ENCODE measurements at places on chromosomes 13 and 19.

DNA sequence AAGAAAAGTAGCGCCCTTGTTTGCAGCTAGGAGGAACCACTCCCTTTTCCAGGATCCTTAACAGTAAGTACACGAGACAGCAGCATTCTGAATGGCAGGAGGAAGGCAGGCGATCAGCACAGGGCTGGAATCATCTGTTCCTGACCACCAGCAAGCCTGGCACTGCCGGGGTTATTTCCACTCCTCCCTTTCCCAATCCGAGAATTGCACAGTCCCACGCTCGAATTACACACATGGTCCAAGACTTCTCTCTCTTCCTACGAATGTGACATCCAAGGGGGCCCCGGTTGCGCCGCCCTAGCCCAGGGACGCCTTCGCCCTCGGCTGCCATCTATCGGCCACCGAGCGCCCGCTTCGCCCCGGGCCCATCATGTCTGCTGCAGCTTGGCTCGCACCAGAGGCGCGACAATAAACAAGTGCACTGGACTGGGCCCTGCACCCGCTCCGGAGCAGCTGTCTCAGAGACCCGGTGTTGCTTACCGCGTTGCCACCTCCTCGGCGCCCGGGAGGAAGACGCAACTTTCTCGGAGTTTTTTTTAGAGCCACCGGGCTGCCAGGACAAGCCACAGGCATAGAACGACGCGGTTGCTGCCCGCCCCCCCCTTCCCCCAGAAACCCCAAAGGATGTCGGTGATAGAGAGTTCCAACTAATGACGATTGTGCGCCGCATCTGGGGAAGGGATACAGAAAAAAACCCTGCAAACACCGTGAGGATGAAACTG, at the start of gene SLITRK5:
SLITRK5 (plus strand) TSS at position 341 of the 722 bp plus-strand sequence. CDS start 4,018 bp downstream, outside the sequence.
- peak; percentile 54 for DNase-seq

DNA sequence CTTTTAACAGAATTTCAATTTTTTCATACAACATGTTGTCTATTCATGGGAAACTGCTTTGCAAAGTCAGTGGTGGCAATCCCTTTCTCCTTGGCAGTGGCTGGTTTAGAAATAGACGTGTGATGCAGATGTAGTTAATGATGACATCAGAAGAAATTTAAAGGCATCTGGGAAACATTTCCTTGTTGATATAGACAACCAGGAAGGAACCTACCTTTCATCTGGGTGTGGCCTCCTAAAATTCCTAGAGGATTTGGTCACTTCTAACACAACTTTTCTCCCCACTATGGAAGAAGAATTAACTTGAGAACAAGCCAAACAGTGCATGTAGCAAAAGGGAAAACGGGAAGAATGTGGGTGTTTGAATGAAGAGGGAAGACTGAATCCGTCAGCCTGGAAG, 102.8 kb downstream of the EFNB2 start:
- peak; percentile 46 for DNase-seq

- peak; percentile 52 for DNase-seq
Measured at GRCh38 chr13:80755910-80756309, 415.0 kb upstream of the SPRY2 start.

- DNase-seq: no peak
Measured at GRCh38 chr19:38868551-38868950, 9.5 kb downstream of the RINL start.

DNA sequence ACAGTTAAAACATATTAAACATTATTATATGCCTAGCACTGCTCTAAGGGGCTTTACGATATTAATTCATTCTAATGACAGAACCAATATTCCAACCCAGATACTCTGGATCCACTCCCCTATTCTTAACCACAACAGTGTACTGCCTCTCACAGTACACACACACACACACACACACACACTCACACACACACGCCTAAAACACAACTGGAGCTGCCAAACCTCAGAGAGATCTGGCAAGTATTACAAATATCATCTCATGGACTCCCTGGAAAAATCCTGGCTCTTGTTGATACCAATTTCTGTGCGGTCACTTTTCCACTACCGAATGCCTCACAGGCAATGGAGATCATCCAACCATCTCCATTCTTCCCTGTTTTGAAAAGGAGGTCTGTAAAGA, 1.3 kb downstream of the ZNF780A start:
- DNase-seq: peak; percentile 7

DNA sequence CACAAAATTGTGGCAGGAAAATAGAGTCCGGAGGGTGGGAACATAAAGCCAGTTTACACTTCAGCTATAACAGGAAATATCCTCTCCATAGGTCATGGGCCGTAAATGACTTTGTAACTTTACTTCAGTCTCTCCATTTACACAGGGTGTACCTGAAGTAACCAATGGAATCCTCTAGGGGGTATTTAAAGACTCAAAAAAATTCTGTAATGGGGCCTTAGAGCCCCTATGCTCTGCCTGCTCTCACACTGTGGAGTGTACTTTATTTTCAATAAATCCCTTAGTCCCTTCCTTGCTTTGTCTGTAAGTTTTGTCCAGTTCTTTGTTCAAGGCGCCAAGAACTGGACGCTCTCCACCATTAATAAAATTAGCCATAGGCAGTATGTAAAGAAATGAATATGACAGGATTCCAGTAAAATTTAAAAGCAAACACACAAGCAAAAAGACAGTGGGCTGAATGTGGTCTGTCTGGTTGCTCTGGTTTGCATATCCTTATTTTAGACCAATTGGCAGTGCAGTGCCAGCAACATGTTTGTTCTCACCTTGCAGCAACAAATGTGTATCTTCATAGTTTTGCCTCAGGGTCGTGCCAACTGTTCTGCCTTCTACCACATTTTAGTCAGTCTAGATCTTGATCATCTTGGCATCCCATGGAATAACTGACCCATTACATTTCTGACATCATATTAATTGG, 801.5 kb upstream of the SPRY2 start:
- no peak for DNase-seq

GRCh38 chr13:52359534-52359933, 46.4 kb downstream of the THSD1 start:
- peak; percentile 81 for DNase-seq

DNA sequence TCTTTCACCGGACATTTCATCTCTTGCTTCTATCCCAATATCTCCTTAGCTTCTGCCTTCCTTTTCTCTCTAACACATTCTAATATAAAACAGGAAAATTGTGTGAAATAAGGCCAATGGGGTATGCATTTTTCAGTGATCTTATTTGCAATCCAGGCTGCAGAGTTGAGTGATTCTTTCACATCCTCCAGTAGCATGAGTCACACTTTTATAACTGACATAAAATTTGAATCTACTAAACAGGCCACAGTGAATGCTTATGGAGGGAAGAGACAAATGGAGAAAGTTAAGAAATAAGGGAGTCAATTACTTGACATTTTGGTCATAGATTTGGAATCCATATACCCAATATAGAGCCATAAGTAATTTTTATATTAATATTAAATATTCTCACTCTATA, 1037.0 kb upstream of the SPRY2 start:
- no peak for DNase-seq

DNA sequence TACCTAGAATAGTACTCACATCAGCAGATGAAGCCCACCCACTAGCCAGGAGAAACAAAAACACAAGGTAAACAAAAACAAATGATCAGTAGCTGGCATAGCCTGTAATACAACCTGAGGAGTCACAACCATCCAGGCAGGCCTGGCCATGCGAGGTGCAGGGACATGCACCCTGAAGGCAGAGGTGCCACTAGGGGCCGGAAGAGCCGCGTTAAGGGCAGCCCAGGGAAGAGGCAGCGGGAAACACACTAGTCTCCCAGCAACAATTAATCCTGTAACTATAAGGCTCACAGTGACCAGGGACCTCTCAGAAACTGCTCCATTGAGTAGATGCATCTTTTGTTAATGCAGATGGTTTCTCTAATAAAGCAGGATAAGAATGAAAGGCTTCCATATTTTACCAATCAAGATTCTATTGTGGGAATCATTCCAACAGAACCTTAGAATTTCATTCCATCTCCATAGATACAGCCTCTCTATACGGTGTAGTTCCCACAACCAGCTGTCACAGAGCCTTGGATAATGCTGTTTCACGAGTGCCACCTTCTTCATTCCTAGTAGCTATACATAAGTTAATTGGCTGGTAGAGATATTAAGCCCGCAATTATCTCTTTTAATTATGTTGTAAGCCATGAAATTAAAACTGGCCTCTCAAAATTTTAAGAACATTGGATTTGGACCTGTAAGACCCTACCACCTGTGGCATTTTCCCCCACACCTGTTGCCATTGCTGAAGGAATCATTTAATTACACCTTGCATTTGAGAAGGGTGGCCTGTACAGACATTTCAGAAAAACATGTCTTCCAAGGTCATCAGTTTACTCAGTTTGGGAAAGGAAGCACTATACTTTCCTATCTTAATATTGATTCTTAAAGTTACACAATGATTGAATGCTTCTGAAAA, 28.7 kb downstream of the ANKRD10 start:
- DNase-seq: no peak

DNA sequence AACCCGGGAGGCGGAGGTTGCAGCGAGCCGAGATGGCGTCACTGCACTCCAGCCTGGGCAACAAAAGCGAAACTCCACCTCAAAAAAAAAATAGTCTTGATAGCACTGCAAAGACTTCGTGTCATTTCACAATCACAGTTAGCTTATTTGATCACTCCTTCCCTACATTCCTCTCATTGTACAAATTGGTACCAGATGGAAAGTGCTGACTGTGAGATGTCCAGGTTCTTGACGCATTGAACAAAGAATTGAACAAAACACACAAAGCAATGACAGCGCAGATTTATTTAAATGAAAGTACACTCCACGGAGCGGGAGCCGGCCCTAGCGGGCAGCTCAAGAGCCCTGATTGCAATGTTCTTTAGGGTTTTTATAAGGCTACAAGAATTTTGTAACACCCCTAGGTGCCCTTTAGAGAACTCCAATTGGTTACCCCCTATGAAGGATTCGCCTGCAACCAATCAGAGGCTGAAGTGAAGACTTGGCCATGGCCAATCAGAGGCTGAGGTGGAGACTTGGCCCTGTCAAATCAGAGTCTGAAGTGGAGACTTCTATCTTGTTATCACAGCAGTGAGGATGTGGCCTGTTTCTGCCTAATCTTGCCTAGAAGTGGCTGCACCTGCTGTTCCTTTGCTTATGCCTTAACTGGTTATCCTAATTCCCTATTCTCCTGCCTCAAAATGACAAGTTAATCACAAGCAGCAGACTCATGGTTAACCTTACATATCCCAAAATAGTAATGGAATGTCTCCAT, 16.7 kb downstream of the ZNF556 start:
- peak; percentile 72 for DNase-seq

DNA sequence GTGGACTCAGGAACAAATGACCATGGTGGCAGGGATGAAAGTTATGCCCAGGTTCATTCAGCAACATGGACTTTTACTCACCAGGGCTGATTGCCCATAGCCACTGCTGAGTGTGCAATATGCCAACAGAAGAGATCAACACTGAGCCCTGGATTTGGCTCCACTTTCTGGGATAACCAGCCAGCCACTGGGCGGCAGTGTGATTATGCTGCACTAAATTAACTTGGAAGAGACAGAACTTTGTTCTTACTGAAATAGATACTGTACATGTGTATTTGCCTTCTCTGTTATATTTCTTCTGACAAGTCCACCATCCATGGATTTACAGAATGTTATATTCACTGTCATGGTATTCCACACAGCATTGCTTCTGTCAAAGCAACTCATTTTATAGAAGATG, 257.4 kb downstream of the TDRD3 start:
- no peak for DNase-seq

DNA sequence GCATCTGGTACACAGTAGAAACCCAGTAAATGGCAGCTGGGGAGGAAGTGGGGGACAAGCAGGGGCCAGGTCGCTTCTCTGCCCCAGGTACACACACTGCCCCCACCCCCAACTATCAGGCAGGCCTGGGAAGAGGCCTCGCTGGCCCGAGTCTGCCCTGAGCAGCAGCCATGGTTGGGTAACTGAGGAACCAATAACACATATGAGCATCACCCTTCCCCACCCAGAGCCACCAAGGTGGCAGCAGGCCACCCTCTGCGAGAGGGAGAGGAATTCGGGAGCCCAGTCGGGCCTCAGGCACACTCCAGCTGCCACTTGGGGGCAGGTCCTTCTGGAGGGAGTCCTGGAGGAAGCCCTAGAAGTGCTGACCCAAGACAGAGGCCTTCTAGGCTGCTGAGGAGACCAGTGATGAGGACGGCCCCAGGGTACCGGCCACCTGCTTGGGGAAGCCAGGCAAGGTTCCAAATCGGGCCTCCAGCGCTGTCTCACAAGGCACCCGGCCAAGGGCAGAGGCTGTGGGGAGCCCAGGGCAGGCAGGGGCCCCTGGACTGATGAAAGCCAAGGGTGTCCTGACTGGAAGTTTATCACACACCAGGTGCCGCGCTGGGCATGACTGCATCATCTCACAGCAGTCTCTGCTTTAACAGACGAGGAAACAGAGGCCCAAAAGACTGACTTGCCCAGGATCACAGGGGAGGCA, 14.0 kb upstream of the KPTN start:
- DNase-seq: no peak

DNA sequence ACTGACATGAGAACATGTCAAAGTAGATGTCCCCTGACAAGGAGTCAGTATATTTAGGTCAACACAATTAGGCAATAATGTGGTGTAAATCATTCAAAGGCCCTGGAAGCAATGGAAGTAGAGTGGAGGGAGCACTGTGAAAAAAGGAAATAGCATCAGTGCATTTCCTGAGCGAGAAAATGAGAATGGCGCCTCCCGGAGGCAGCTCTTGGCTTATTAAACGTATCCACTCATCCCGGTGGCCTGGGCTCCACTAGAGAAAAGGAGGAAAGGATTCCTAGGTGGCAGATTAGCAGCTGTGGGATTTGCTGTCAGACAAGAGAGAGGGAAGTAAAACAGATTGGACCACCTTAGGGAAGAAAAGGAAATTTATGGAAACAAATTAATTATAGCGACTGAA, 173.7 kb upstream of the TMTC4 start:
- no peak for DNase-seq

DNA sequence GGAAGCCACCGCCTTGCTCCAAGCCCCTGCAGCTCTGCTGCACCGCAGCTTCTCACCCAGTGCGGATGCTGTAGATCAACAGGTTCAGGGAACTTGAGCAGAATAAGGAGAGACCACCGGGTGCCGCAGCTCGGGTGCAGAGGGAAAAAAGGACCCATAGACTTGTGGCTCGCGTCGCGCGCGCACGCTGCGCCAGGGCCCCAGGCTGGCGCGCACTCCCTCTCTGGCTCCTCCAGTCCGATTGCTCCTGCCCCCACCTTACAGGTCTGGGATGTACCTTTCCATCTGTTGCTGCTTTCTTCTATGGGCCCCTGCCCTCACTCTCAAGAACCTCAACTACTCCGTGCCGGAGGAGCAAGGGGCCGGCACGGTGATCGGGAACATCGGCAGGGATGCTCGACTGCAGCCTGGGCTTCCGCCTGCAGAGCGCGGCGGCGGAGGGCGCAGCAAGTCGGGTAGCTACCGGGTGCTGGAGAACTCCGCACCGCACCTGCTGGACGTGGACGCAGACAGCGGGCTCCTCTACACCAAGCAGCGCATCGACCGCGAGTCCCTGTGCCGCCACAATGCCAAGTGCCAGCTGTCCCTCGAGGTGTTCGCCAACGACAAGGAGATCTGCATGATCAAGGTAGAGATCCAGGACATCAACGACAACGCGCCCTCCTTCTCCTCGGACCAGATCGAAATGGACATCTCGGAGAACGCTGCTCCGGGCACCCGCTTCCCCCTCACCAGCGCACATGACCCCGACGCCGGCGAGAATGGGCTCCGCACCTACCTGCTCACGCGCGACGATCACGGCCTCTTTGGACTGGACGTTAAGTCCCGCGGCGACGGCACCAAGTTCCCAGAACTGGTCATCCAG, 964 bp downstream of the PCDH17 start:
- DNase-seq: peak; percentile 1

GRCh38 chr13:46176756-46177155, 5.2 kb downstream of the LCP1 start:
- no peak for DNase-seq
